Adrenal gland (tissue), 19 donors: ENCODE measurements at places on chromosomes 2 and 18.

GRCh38 chr2:33104726-33105125 lies 158.0 kb downstream of the LTBP1 start:
- DNase-seq: no peak

GRCh38 chr2:145622285-145622684 lies 1102.4 kb upstream of the ZEB2 start:
- no peak for DNase-seq

GRCh38 chr2:195473862-195474261 lies 183.2 kb upstream of the SLC39A10 start:
- DNase-seq: no peak

DNA sequence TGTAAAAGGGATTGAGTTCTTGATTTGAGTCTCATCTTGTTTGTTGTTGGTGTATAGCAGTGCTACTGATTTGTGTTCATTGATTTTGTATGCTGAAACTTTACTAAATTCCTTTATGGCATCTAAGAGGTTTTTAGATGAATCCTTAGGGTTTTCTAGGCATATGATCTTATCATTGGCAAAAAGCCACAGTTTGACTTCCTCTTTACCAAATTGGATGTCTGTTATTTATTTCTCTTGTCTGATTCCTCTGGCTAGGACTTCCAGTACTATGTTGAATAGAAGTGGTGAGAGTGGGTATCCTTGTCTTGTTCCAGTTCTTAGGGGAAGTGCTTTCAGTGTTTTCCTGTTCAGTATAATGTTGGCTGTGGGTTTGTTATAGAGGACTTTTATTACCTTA lies 4.8 kb downstream of the ANKAR start:
- DNase-seq: no peak

DNA sequence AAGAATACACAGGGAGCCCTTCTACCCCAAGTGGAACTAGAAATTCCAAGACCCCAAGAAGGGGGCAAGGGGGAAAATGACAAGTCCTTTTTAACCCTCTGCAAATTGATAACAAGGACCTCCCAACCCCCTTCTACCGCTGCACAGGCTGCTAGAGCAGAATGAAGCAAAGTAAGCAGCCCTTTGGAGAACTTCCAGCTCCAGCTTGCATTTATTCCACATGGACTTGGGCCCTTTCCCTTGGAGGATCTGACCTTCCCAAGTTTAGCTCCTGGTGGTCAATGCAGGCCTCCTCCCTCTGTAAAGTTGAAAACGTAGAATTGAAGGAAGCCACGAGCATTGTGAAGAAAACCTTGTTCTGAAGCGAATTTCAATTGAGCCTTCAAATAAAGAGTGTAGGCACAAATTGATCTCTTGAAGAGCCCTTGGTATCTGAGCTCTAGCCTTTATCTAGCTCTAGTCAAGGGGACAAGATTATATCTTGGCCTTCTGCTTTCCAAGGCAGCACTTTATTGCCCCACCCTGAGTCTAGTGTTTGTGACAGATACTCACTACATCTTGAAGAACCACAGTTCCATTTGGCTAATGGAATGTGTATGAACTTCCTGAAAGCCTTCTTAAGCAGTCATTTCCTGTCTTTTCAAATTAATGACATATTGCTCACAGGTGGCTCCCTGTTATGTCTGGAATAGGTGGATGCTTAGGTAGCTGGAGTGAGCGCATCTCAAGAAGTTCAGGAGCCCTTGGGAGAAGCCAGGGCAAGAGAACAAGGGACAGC lies 37.2 kb downstream of the SLC14A2 start:
- no peak for DNase-seq

DNA sequence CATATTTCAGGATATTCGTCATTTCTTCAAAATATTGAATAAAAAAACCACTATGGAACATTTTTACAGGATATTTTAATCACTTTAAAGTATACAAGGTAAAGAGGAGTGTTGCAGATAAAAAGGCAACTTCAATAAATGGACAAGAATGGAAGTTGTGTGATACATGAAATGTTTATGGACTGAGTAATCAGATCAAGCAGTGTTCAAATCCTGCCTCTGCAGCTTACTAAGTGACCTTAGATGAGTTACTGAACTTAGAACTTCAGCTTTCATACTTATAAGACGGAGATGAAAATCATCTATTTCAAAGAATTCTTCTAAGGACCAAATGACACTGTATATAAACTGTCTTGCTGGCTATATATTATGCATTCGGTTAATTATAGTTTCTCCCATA lies 87.2 kb downstream of the LNPK start:
- DNase-seq: no peak

- no peak for DNase-seq
Observed at GRCh38 chr2:217254111-217254510, 394.2 kb upstream of the TNP1 start.

- no peak for DNase-seq
Observed at GRCh38 chr2:241946306-241947003, 76.9 kb downstream of the RTP5 start.

GRCh38 chr2:230751062-230751461 lies 38.4 kb downstream of the CAB39 start:
- no peak for DNase-seq

- no peak for DNase-seq
Observed at GRCh38 chr18:62435435-62436031, 87.3 kb upstream of the ZCCHC2 start.

GRCh38 chr2:231332388-231332787 lies 63.1 kb upstream of the B3GNT7 start:
- no peak for DNase-seq

DNA sequence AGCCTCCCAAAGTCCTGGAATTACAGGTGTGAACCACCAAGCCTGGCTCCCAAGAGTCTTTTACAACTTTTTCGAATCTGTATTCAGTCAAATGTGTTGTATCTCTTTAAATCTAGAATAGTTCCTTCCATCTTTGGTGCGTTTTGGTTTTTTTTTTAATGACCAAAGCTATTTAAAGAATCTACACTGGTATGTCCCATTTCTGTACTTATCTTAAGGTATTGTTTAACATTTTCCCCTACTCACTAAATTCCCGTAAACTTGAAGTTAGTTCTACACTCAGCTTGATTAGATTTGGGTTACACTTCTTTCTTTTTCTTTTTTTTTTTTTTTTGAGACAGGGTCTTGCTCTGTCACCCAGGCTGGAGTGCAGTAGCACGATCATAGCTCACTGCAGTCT lies 63.8 kb downstream of the TMEM237 start:
- DNase-seq: no peak

GRCh38 chr18:61803393-61803792 lies 89.4 kb downstream of the RNF152 start:
- DNase-seq: no peak

DNA sequence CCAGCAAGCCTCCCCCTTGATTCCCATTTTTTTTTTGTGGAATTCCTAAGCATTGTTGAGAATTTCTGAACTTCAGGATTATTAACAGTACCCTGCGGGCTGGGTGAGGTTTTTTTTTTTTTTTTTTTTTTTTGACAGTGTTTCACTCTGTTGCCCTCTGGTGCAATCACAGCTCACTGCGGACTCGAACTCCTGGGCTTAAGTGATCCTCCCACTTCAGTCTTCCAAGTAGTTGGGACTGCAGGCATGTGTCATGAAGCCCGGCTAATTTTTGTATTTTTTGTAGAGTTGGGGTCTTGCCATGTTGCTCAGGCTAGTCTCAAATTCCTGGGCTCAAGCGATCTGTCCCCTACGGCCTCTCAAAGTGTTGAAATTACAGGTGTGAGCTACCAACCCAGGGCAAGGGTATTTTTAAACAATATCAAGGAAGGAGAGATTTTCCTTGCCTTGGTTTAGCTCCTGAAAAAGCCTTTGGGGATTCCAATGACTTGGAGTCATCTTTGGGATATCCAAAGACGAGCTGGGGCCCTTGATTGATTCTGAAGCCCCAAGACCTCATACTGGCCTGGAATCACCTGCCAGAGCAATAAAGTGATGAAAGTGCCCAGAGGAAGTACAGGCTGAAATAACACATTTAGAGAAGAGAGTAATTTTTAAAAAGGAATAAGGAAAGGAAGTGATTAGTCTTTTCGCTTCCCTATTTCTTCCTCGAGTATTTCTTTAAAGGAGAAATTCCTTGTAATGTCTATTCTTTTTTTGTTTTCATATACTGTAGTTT lies 240.2 kb downstream of the TGIF1 start:
- DNase-seq: no peak

GRCh38 chr2:106160786-106161261 lies 33.3 kb downstream of the UXS1 start:
- peak; percentile 78 for DNase-seq

GRCh38 chr2:42893047-42893758 lies 100.8 kb upstream of the HAAO start:
- no peak for DNase-seq

DNA sequence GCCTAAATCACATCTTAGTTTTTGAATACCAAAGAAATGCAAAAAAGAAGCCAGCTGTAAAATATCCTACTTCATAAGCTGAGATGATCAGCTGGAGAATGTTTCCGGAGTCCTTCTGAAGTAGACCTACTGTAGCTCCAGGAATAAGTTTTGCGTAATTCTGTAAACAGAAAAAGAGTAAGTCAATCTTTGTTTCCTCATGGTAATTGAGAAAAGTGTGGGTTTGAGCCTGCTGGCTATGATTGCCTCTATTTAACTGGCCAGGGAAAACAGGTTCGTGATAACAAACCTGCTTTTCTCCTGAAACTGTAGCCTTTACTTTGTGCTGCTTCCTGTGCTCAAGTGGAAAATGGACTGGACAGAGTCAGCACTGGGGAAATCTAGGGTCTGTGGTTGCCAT lies 58.2 kb downstream of the ITGB6 start:
- DNase-seq: no peak

DNA sequence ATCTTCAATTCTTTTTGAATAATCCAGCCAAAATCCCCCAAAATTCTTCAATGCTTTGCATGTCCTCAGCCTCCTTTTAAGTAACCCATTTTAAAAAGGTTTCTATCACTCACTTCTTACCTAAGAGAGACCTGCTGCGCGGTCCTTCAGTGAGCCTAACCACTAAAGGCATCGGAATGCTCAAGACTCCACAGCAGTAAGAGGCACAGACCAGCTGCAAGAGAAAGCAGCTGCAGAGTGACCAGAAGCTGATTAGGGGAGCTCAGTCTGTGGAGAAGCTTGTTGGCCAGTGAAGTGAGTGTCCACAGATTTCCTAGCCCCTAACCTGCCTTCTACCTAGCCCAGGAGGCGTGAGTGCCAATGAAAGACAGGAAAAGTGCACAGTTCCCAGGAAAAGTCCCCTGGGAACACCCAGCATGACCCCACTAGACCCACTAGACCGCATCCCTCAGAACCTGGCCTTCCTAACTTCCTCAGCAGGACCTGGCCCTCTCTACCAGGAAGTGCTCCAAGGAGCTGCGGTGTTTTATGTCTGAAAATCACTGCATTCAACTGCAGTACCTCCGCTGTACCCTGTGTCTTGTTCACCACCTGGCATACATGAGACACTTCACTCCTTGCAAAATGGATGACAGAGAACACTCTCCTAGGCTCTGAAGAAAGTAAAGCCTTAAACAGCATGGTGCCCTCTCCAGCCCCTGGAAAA lies 10.1 kb downstream of the MBOAT2 start:
- DNase-seq: no peak

DNA sequence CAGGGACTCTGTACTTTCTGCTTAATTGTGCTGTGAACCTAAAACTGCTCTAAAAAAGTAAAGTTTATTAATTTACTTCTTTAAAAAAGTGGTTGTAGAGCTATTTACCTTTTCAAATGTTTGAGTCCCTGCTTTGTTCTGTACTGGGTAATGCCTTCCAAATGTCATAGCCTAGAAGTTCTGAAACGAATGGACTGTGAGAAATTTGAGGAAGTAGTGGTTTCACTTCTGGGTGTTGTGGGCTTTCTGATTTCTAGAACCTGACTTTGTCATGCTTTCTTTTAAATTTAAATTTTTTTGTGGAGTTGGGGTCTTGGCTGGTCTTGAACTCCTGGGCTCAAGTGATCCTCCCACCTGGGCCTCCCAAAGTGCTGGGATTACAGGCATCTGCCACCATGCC lies 44.6 kb downstream of the SMAD4 start:
- DNase-seq: no peak

DNA sequence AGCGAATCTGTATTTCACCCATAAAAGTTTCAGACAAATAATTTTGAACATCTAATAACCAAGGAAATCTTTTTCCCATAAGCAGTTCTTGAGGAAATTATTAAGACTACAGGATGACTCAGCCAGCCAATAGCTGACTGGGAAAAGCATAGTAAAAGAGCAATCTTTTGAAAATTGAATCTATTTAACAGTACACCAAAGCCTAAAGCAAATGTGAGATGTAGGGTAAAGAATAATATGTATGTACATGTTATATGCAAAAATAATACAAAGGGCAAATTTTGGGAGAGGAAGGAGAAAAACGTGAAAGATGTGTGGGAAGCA lies 12.6 kb upstream of the KDSR start:
- DNase-seq: no peak

DNA sequence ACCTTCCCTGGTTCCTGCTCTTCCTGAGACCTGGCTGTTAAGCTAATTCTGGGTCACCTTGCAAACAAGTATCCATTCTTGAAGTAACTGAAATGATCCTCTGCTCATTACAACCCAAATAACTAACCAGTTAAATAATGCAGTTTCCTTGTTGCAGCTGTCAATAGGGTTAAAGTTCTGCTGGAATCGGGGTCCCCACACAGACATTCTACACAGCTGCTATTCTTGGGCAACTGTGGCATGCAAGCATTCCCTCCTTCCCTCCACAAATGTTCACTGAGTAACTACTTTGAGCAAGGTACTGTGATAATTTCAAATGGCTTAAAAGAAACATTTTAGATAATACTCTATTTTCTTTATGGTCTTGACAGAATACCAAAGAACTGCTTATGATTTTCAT lies 17.1 kb downstream of the RBKS start:
- DNase-seq: no peak

DNA sequence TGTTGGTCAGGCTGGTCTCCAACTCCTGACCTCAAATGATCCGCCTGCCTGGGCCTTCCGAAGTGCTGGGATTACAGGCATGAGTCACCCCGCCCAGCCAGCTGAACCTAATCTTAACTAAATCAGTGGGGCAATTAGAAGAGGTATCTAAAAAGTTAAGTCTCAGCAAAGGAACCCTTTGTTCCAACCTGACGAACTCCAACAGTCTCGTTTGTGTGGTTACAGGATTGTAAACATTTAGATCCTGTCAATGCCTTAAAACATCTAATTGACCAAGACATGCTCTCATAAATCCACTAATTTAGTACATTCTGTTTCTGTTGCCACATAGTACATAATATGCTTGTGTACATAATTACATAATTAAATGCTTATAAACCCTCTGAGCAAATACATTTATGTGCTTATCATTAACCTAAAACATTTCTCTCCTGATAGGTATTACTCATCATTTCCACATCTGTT lies 31.1 kb upstream of the STK39 start:
- DNase-seq: no peak
